Activated CD4-positive, CD25-positive, alpha-beta regulatory T cell (primary cell): ENCODE measurements at places on chromosomes 4 and X.

GRCh38 chr4:77856152-77856551 is 6.5 kb upstream of the MRPL1 start:
- no peak for DNase-seq

GRCh38 chrX:119036107-119037029 is 36.4 kb upstream of the CT47C1 start:
- no peak for DNase-seq

GRCh38 chr4:69617083-69617694 is 22.3 kb downstream of the UGT2A2 start:
- DNase-seq: no peak

DNA sequence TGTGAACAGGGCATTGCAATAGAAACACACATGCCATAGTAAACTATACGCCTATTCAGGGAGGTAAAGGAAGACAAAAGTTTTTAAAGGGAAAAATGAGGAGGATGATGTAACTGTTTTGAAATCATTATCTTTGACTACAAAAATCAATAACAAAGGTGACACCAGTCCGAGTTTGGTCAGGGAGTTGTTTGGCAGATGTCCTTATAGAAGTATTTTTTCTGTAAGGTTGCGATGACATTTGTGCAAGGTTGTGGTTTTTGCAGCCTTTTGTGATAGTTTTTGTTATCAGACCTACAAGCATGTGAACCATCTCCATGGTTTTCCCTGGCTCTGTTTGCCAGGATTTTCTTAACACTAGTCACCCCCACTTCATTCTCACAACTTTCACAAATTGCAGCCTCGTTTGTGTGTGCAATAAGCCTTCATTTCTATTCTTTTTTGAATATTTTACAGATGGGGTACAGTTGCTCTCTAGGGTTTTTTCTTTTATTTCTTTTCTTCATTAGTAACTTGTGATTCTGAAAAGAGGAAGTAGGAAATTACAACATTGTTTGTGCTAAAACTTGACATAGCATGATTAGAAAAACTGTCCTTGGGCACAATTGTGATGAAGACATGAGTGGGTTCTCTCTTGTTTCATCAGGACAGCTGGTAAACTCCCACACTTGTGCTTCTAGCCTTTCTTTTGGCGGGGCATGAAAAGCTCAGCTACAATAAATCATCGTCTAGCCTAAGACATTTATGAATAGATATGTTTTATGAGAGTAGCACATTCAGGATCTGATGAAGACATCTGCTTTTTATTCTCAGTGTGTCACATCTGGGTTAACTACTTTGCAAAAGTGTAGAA is 60.2 kb upstream of the PNPLA4 start:
- DNase-seq: no peak

DNA sequence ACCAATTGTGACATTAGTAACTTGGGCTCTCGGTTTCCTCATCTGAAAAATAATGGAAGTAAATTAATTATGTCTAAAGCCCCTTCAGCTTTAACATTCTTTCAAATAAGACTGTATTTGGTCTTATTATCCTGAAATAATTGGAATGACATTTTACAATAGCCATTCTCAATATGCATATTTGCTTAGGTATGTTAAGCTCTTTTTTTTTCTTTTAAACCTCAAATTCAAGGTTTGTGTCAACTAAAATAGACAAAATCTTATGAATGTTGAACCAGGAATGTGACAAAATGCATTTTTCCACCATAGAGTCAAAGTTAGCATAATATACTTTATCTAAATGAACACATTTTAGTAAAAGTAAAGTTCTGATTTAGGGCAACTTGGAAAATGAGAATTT is 34.4 kb upstream of the TET2 start:
- no peak for DNase-seq

- no peak for DNase-seq
Observed at GRCh38 chr4:79788884-79789283, 284.1 kb downstream of the ANTXR2 start.

DNA sequence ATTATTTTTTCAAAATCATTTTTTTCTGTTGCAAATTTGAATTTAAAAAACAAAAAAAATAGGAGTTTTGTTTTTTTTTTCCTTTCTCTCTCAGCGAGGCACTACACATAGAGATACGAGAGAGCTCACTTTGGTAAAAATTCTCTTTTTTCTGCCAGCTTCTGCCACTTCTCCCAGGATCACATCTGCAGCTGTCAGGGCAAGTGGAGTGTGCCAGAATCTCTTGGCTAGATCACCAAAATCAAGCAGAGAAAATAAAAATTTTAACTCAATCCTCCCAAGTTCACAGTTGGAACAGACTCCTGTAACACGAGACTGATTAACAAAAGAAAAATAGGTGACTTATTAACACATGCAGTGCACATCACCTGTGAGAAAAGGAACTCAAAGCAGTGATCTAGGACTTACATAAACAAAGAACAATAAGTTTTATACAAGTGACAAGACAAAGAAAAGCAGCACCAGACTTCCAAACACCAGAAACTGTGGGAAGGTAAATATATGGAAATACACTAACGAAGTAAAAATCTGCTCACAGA is 213.2 kb upstream of the ZFP42 start:
- DNase-seq: no peak

GRCh38 chr4:167452922-167453430 is 218.7 kb upstream of the SPOCK3 start:
- DNase-seq: no peak

DNA sequence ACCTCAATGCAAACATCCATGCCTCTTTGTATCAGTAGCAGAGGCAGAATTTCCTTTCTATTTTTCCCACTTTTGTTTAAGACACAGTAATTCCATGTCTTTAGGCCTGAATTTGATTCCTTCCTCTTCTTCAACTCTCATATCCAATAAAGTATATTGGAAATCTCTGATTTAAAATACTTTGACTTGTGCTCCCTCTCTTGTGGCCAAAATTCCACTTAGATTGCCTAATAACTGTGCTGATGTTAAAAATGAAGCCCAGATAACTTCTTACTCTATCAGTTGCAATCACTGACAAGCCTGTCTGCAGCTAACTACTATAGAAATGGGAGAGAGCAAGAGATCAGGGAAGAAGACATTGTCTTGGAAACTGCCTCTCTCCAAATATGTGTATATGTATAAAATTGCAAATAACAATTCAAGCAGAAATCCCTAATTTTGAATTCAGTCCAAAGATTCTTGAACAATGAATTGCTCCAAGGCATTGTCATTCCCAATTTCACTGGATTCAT is 163.5 kb upstream of the SPIN4 start:
- no peak for DNase-seq

DNA sequence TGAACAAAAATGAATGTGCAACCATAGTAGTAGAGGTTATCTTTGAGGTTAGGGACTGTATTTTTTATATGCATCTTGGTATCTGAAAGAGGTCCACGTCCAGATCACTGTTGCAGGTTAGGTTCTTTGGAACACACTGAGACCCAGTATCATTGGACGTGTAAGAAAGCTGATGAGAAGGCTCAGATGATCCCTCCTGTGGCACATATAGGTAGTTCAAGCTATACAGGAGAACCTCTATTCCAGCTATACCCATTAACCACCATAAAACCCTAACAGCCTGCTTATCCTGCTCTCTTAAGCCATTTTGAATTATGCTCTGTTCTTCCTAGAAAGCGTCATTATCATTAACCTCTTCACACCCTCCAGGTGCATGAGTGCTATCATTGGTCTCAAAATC is 930.7 kb upstream of the HS3ST1 start:
- DNase-seq: no peak

- DNase-seq: no peak
Observed at GRCh38 chrX:123184219-123184865, at the start of gene GRIA3. GRIA3 (plus strand) TSS chrX:123184278; CDS start chrX:123184536, 258 bp downstream.

DNA sequence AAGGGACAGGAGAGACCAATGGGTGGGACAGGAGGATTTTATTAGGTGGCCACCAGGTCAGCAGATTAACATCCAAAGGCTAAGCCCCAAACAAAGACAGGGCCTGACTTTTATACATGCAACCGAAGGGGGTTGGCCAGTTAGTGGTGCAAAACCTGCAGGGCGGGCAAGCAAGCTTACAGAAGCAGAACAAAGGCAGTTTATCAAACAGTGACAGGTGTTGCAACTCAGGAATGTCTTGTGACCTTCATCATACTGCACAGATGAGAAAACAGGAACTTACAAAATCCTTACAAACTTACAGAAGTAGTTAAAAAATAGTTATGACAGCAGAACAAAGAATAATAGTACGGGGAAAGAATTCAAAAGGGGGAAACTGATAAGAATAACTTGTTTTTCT is 708.1 kb downstream of the GLUD2 start:
- no peak for DNase-seq

DNA sequence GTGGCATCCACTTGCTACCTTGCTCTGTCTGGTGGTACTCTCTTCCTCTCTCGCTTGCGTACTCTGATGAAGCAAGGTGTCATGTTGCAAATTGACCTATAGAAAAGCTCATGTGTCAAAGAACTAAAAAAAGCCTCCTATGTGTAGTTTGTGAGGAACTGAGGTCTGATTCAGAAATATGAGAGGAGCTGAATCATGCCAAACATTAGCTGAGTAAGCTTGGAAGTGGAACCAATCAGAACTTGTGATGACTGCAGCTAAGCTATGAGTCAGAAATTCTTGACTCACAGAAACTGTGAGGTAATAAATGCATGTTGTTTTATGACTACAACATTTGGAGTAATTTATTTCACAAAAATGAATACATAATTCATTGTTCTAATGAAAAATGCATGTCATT is 2138.8 kb downstream of the PCDH7 start:
- DNase-seq: no peak

- DNase-seq: no peak
Observed at GRCh38 chrX:106874075-106874474, 29.1 kb downstream of the RIPPLY1 start.

DNA sequence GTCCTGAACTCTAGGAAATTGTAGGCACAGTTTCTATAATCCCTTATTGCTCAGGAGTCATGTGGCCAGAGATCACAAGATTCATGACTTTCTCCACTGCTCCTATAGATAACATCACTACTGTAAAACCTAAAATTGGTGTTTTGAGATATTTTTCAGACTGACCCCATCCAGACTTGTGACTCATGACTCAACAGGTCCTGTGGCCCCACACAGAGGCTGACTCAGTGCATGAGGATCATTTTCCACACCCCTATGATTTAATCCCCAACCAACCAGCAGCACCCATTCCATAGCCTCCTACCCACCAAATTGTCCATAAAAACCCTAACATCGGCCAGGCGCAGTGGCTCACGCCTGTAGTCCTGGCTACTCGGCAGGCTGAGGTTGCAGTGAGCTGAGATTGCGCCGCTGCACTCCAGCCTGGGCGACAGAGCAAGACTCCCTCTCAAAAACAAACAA is 13.2 kb upstream of the XIAP start:
- no peak for DNase-seq

DNA sequence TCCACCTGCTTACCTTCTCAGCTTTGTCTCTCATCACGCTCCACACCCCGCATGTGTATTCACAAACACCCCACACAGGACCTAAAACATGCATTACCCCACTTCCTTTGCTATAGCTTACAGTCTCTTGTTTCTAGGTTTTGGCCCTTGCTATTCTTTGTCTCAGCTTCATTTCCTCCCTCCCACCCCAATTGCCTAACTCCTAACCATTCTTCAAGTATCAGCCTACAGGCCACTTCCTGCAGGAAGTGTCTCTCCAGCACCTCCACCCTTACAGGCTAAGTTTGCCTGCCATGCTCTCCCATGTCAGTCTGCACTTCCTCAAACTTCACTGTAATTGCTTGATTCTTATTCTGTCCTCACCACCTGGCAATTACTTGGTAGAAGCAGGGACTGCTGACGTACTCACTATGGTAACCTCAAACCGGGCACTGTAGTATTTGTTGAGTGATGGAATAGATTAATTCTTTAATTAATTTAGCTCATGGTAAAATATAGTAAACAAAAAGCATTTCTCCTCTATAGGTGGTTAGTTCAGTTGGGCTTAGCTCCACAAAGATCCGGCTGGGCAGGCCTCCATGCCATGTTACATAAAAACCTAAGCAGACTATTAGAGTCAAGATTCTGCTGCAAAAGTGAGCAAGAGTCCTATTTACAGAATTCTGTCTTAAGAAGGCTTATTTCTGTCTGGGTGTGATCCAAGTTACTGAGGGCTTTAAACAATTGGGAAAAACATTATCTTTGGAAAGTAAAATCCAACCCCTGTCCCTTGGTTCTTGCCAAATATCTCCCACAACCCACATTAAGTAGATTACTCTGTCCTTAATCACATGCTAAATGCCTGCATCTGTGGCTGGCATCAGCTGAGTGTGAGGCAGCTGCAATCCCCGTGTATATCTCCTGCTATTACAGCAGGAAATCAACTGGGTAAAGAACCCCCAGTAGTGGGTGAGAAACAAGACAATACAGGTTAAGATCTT is 124.7 kb upstream of the CPEB2 start:
- no peak for DNase-seq

DNA sequence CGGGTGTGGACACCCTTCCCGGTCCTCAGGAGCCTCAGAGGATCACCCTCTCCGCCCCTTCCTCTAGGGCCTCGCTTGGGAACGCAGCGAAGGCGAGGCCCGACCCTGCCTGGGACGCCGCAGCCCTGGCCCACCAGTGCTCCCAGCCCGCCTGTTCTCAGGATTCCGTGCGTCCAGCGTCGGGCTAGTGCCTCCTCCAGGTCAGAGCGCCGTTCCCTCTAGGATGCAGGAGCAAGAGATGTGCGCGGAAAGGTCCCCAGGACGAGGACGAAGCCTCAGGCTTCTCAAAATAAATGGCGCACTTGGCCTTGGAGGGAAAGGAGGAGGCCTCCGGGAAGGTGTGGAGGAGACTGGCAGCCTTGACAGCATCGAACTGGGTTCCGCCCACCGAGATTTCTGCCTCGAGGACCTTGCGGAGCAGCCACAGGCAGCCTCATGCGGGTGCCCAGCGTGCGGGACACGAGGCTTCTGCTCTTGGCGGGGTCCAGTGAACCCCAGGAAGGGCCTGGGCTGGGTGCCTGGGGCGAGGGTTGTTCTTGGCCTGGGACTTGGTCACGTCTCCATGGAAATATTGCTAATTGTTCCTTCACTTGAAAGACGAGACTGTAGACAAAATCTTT is 35.1 kb downstream of the PITX2 start:
- DNase-seq: no peak

- DNase-seq: no peak
Observed at GRCh38 chrX:103607364-103608305, at the start of gene TCEAL3. TCEAL3 (plus strand) TSS chrX:103607963; CDS start chrX:103609065, 1,102 bp downstream.

DNA sequence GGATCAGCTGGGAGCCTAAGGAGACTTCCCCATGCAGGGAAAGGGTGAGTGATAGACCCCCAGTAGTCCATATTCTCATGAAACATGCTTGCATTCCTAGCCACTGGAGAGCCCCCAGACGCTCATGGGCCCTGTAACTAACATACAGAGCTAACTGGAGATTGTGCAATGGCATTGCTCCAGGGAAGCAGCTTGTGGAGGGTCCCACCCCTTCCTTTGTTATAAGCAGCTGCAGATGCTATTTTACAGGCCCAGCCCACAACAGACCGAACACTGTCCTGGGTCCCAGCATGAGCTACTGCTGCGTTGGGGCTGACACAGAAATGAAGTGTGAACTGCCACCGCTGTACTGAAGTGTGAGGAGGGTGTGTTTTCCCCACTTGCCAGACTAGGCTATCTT is 1465.7 kb upstream of the DIAPH2 start:
- DNase-seq: no peak

- DNase-seq: no peak
Observed at GRCh38 chr4:26764231-26764630, 96.4 kb upstream of the STIM2 start.

- no peak for DNase-seq
Observed at GRCh38 chr4:77022560-77023179, 53.1 kb downstream of the CCNI start.

- DNase-seq: no peak
Observed at GRCh38 chr4:38188631-38189101, 228.5 kb downstream of the PTTG2 start.
